ENCODE measurements at places on chromosomes 3 and 15. TPM values are rescaled to one million over a fixed set of nuclear protein-coding genes. Genes with fewer than 3 reads are reported as not detected.

DNA sequence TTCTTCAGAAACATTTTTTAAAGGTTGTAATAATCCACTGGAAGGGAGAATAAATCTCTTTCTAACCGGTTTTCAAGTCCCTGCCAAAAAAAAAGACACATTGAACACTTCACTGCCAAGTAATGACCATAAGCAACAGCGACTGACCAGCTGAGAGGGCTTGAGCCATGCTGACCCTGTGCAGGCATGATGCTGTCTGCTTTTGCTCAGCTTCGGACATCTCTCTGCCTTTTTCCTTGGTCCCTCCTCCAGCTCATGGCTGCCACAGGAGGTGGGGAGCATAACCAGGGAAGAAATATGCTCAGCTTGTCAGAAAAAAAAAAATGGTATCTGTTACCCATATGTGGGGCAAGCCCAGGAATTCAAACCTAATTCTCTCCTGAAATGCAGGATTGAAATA lies 1.5 kb downstream of the IGSF10 start:
- no peak for DNase-seq
- no peaks in the 10 kb centered on the region for H3K27me3 ChIP-seq
- H3K4me3 ChIP-seq = no peak overlapping the region
- H3K4me1 ChIP-seq = no peaks in the 10 kb centered on the region
- H3K27ac ChIP-seq = no peak overlapping the region
- H3K36me3 ChIP-seq = no peaks in the 10 kb centered on the region

THRB gene
- total RNA-seq = 8.6 TPM

DNA sequence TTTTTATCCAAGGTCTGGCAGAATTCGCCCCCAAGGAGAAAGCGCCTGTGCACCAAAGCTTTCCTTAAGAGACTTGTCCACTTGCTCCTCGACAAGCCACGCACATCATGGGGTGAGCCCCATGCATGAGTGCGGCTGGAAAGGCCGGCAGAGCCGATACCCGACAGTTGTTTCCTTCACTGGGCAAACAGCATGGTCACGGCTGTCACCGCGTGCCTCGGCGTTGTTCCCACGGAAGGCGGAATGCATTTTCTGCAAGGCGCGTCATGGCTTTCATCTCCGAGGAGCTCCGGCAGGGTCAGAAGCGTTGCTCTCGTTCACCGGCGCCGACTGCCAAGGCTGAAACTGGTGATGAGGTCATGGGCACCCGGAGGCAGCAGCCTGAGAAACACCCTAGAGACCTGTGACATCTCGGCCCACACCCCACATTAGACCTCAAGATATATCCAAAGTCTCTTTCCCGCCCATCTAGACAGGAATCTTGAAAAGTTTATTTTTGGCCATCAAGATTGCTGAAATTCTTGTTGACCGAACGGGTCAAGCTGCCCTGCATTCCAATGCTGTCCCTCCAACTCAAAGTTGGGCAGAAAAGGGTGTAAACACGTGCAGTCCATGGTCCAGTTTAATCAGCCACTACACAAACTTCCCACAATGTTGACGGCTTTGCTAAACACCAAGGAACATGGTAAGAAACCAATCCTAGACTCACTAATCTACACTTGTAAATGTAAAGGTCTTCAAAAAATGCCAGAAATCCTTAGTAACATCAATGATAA lies 604 bp upstream of the TJP1 start:
- H3K4me1 ChIP-seq = peaks cover 3% of the 10 kb centered on the region
- peak overlapping the region; percentile 87 for H3K4me3 ChIP-seq
- no peaks in the 10 kb centered on the region for H3K27me3 ChIP-seq
- DNase-seq = no peak

- DNase-seq = no peak
- no peaks in the 10 kb centered on the region for H3K4me1 ChIP-seq
- no peak overlapping the region for H3K27ac ChIP-seq
- no peaks in the 10 kb centered on the region for H3K27me3 ChIP-seq
Measured at GRCh38 chr15:31317017-31317416, 9.6 kb upstream of the KLF13 start.

DNA sequence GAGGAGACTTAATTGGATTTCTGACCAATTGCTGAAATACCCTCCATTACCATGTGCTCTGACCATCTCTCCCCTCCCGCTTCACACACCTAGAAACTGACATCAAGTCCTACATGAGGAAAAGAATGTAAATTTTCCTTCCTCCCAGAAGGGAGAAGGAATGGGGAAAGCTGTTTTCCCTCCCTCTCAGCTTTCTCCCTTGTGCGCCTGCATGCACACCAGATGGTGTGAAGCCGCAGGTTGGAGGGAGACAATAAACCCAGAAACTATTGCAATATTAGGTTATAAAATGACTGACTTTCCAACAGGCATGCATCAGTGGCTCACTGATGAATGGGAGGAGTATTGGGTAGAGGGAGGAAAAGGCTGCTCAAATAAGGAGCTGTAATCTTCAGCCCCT lies 50.9 kb downstream of the MB21D2 start:
- H3K27ac ChIP-seq = no peak overlapping the region
- H3K27me3 ChIP-seq = no peaks in the 10 kb centered on the region
- H3K36me3 ChIP-seq = no peaks in the 10 kb centered on the region
- H3K4me3 ChIP-seq = no peak overlapping the region
- no peak for DNase-seq

GRCh38 chr3:48661501-48662144 lies 1.1 kb downstream of the CELSR3 start:
- H3K36me3 ChIP-seq = peaks cover 35% of the 10 kb centered on the region
- H3K27me3 ChIP-seq = no peaks in the 10 kb centered on the region
- H3K4me3 ChIP-seq = peak overlapping the region; percentile 84

DNA sequence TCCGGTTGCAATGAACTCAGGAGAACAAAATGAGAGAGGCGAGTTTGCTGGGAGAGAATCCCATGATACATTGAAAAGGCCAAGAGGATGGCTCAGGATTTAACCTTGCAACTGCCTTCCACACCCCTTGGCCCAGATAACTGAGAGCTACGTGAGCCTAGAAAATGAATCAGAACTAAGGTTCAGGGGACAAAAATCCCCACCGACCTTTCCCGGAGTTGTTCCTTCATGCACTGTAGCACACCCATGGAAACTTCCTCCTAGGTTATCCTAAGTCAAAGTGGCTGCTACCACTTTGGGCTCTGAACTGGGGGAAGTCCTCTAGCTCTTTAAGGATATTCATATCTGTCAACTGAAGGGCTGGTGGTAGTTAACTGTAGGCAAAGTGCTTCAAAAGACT lies 58.3 kb upstream of the SLC4A7 start:
- no peak overlapping the region for H3K4me3 ChIP-seq
- no peaks in the 10 kb centered on the region for H3K27me3 ChIP-seq
- H3K27ac ChIP-seq = no peak overlapping the region
- H3K4me1 ChIP-seq = peaks cover 6% of the 10 kb centered on the region
- H3K36me3 ChIP-seq = no peaks in the 10 kb centered on the region
- DNase-seq = no peak

GRCh38 chr3:195908694-195909581 lies 587 bp upstream of the TNK2 start:
- H3K27ac ChIP-seq = no peak overlapping the region
- peaks cover 4% of the 10 kb centered on the region for H3K36me3 ChIP-seq
- no peaks in the 10 kb centered on the region for H3K27me3 ChIP-seq
- no peak for DNase-seq
- peak overlapping the region; percentile 91 for H3K4me3 ChIP-seq

- no peaks in the 10 kb centered on the region for H3K36me3 ChIP-seq
- no peak overlapping the region for H3K27ac ChIP-seq
- no peak for DNase-seq
Measured at GRCh38 chr3:108404368-108404767, 106.0 kb downstream of the MYH15 start.

RNU6-1 gene
- not detected for total RNA-seq

DNA sequence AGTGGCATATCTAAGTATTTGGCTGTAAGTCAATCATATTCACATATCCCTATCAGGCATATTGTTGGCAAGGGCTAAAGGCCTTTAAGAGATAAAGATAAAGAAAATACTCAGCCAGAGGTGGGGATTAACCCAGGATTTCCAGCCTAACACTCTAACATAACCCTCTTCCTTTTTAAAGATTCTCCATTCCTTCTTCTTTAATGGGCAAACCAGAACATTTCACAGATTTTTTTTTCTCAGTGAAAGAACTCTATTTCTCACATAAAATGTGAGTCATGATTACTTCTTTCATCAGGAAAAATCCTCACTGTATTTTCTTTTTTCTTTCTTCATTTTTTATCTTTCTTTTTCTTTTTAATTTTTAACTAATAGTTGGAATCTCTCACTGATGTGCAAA lies 200.4 kb downstream of the NR1D2 start:
- H3K4me3 ChIP-seq = no peak overlapping the region
- no peak overlapping the region for H3K27ac ChIP-seq
- no peaks in the 10 kb centered on the region for H3K4me1 ChIP-seq
- H3K27me3 ChIP-seq = no peaks in the 10 kb centered on the region
- DNase-seq = no peak

ABHD2 gene
- total RNA-seq = 15.6 TPM

DNA sequence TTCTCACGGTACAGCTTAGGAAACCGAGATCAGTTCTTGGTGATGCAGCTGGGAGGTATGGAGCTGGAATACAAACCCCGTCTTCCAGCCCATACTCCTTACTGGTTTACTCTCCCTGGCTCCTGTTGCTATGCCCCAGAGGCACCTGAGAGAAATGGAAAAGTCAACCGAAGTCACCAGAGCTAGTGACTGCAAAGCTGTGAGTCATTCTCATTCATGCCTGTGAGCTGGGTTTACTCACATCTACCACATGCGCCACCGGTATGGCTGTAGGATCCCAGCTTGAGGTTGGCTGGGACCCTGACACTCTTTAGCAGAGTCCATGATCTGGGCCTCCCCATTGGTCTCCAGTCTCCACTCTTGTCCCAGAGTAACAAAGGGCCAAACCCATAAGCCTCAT lies 111.5 kb upstream of the ETV5 start:
- H3K4me1 ChIP-seq = no peaks in the 10 kb centered on the region
- DNase-seq = no peak
- no peak overlapping the region for H3K27ac ChIP-seq
- no peak overlapping the region for H3K4me3 ChIP-seq
- H3K27me3 ChIP-seq = no peaks in the 10 kb centered on the region

DAPK2 gene
- total RNA-seq = 4.6 TPM

DNA sequence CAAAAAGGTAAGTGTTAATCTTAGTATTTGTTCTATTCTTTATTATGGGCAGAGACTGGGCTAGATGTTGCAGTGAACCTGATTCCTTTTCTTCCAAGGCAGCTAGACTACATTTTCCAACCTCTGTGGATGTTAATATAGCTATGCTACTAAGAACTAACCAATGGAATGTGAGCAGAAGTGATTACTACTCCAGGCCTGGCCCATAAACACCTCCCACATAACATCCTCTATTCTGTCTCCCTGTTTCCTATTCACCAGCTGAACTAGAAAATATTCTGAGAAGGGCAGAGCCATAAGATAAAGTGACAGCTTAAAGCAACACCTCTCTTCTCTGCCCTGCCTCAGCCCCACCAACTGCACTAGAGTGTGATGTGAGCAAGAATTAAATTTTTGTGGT lies 29.4 kb downstream of the CD200R1L start:
- H3K27ac ChIP-seq = no peak overlapping the region
- no peaks in the 10 kb centered on the region for H3K27me3 ChIP-seq
- DNase-seq = no peak
- no peak overlapping the region for H3K4me3 ChIP-seq

DNA sequence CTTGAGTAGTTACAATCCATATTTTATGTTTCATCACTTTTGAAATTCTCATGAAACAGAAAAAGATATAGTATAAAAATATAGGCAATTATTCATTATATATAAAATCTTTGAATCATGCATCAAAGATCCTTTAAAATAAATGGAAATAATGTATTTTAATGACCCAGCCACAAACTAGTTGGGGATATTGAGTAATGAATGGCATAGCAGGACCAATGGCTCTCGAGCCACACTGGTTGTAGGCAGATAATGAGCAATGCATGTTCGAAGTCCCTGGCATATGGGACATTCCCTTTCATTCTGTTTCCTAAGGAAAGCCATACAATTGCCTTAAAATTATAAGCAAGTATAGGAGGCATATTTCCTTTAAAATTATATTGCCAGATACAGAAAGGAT lies 107.4 kb upstream of the IL12A start:
- no peak overlapping the region for H3K4me3 ChIP-seq
- DNase-seq = no peak
- no peaks in the 10 kb centered on the region for H3K36me3 ChIP-seq
- H3K27ac ChIP-seq = no peak overlapping the region

DNA sequence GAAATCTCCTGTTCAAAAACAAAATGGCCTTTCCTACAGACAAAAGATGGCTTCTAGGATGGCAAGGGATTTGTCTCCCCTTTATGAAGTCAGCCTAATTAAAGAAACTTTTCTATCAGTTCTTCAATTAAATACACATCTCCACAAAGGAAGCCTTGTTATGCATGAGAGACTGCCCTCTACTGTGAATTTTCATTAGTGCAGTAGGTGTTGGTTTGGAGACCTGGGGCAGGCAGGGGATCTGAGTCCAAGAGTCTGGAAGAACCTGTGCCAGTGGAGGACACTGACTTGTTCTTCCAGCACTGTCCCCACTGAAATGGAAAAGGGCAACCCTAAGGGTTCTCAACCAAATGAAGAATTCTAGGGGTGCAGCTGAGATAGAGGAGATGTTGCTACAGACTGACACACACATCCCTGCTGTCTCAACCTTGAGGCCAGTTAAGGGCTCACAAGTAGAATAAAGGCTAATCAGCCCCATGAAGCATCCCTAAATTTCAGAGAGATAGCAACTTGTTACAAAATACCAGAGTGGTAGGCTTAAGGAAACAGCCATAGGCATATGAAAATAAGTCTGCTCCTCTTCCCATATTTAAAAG lies 174.0 kb upstream of the PRICKLE2 start:
- no peaks in the 10 kb centered on the region for H3K27me3 ChIP-seq
- H3K4me3 ChIP-seq = no peak overlapping the region
- H3K36me3 ChIP-seq = no peaks in the 10 kb centered on the region

- DNase-seq = no peak
- no peak overlapping the region for H3K4me3 ChIP-seq
- no peaks in the 10 kb centered on the region for H3K4me1 ChIP-seq
- H3K27me3 ChIP-seq = no peaks in the 10 kb centered on the region
- no peaks in the 10 kb centered on the region for H3K36me3 ChIP-seq
- H3K27ac ChIP-seq = no peak overlapping the region
Measured at GRCh38 chr15:62994975-62995681, 47.4 kb upstream of the TPM1 start.

DNA sequence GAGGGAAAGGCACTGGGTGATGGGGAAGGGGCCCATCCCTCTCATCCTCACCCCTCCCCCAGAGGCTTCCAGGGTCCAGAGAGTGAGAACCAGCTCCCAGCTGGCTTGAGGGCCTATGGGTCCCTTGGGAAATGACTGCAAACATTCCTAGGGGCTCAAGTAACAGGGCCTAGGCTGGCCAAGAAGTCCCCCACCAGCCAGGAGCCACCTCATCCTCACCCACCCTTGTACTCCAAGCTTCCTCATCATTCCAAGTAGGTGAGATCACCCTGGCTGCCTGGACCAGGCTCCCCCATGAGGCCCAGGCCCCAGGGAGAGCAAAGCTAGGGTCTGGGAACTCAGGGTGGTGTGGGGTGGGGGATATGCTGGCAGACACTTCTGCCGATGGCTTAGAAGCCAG lies 14.8 kb downstream of the LOXL1 start:
- H3K27ac ChIP-seq = no peak overlapping the region
- no peaks in the 10 kb centered on the region for H3K36me3 ChIP-seq

BCHE gene
- total RNA-seq = 1.4 TPM

- no peak overlapping the region for H3K27ac ChIP-seq
- H3K27me3 ChIP-seq = no peaks in the 10 kb centered on the region
- no peak overlapping the region for H3K4me3 ChIP-seq
- H3K4me1 ChIP-seq = no peaks in the 10 kb centered on the region
- no peak for DNase-seq
Measured at GRCh38 chr3:177516158-177517011, 319.1 kb upstream of the TBL1XR1 start.

Measured in H9 (cell line).